ENCODE measurements at places on chromosomes 2 and 18. TPM values are rescaled to one million over a fixed set of nuclear protein-coding genes. Genes with fewer than 3 reads are reported as not detected.

DNA sequence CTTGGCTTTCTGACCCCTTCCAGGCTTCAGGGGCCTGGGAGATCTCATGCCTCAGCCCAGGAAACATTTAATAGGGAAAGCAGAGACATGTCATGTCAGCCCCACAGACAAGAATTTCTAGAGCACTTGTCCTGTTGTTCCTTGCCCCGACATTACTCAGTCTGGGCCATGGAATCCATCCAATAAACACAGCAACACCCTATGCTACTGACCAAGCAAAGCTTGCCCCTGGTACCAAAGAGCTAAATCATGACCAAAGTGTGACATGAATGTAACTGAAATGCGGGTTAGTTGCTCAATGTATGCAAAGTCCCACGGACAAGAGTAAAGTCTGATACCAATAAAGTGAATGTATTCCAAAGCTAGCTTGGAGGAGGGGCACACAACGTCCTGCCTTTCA is 35.1 kb downstream of the EHD3 start:
- peaks cover 6% of the 10 kb centered on the region for H3K4me1 ChIP-seq
- H3K4me3 ChIP-seq, result no peak overlapping the region
- peaks cover 4% of the 10 kb centered on the region for H3K36me3 ChIP-seq
- H3K27me3 ChIP-seq, result no peaks in the 10 kb centered on the region
- no peak for DNase-seq

DNA sequence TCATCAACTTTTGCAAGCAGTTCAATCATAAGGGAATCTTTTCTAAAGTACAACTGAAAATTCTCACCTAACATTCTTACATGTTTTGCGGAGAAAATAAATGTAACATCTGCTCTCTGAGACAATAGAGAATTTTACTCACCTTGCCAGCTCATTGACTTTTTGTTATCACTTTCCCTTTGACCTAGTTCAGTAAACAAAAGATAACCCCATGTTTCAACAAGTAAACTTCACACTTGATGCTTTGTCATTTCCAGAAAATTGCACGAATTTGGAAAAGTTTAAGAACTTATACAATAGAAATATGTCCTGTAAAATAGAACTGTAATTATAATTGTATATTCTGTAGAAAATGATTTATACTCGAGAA is 1110.0 kb upstream of the ACVR2A start:
- H3K4me1 ChIP-seq, result no peaks in the 10 kb centered on the region
- no peaks in the 10 kb centered on the region for H3K27me3 ChIP-seq
- no peak for DNase-seq
- H3K36me3 ChIP-seq, result no peaks in the 10 kb centered on the region
- H3K4me3 ChIP-seq, result no peak overlapping the region

Gene ALMS1
- 33.1 TPM for total RNA-seq

Gene TACR1
- not detected for total RNA-seq

- DNase-seq, result no peak
- no peaks in the 10 kb centered on the region for H3K36me3 ChIP-seq
- no peaks in the 10 kb centered on the region for H3K4me1 ChIP-seq
- no peak overlapping the region for H3K27ac ChIP-seq
- no peak overlapping the region for H3K4me3 ChIP-seq
Observed at GRCh38 chr2:175679231-175679630, 322.8 kb downstream of the LNPK start.

Gene CENPA
- not detected for total RNA-seq

Gene SLC16A14
- total RNA-seq, result 2.4 TPM

DNA sequence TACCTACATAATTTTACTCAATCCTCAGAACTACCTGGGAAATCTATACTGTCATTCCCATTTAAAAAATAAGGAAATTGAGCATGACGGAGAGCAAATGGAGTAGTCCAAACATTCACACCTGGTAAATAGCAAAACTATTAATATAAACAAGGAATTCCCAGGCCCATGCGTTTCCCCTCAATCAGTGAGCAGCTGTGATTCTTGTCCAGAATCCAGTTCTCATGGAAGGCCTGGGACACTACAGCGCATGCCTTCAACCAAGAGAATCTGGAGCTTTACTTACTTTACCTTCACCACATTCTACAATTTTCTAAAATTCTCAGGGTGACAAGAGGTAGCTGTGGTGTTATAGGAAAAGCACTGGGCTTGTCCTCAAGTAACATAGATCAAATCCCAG is 259.0 kb downstream of the LRATD1 start:
- H3K27ac ChIP-seq, result no peak overlapping the region
- no peaks in the 10 kb centered on the region for H3K4me1 ChIP-seq
- H3K27me3 ChIP-seq, result no peaks in the 10 kb centered on the region
- H3K36me3 ChIP-seq, result no peaks in the 10 kb centered on the region

Gene NRP2
- 6.8 TPM for total RNA-seq

Gene TLX2
- total RNA-seq, result not detected

DNA sequence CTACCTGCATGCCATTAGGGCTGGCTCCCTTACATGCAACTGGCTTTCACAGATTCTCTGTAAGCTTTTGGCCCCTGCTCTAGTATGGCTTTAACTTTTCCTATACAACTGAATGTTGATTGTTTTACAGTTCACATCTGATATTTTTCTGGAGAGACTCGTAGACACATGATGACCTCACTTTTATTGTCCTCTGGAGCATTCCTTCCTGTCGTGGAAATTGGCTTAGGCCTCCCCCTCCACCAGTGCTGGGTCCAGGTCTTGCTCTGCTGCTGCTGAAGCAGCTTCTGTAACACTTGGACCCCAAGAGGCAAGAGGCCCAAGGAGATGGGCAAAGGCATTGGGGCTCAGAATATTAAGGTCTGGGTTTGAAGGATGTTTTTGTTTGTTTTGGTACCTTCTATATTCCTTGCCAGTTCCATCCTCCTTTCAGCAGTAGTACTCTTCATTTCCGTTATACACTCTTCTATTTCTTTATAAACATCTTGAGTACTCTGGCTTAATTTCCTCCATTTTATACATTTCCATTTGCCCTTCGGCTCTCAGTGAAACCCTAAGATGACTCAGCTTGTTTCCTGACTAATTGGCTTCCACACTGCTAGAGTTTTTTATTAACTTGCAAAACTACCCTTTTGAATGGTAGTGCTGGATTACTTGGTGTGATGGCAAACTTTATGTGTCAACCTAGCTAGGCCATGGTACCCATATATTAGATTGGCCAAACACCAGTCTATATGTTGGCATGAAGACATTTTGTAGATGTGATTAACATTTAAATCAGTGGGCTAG is 219.8 kb downstream of the CDCA7 start:
- H3K4me3 ChIP-seq, result no peak overlapping the region
- H3K27ac ChIP-seq, result no peak overlapping the region
- no peaks in the 10 kb centered on the region for H3K36me3 ChIP-seq
- no peak for DNase-seq

GRCh38 chr2:158753641-158754611 is 41.2 kb upstream of the DAPL1 start:
- no peaks in the 10 kb centered on the region for H3K36me3 ChIP-seq
- no peak overlapping the region for H3K4me3 ChIP-seq
- H3K27ac ChIP-seq, result no peak overlapping the region
- DNase-seq, result peak; percentile 61

Gene RSAD2
- total RNA-seq, result 1.5 TPM

- peaks cover 19% of the 10 kb centered on the region for H3K4me1 ChIP-seq
- no peak overlapping the region for H3K27ac ChIP-seq
- no peaks in the 10 kb centered on the region for H3K27me3 ChIP-seq
- peak; percentile 12 for DNase-seq
- peak overlapping the region; percentile 25 for H3K4me3 ChIP-seq
- peaks cover 4% of the 10 kb centered on the region for H3K36me3 ChIP-seq
Observed at GRCh38 chr2:214807653-214808052, 1.8 kb downstream of the BARD1 start.

Gene GRHL1
- total RNA-seq, result 0.76 TPM

DNA sequence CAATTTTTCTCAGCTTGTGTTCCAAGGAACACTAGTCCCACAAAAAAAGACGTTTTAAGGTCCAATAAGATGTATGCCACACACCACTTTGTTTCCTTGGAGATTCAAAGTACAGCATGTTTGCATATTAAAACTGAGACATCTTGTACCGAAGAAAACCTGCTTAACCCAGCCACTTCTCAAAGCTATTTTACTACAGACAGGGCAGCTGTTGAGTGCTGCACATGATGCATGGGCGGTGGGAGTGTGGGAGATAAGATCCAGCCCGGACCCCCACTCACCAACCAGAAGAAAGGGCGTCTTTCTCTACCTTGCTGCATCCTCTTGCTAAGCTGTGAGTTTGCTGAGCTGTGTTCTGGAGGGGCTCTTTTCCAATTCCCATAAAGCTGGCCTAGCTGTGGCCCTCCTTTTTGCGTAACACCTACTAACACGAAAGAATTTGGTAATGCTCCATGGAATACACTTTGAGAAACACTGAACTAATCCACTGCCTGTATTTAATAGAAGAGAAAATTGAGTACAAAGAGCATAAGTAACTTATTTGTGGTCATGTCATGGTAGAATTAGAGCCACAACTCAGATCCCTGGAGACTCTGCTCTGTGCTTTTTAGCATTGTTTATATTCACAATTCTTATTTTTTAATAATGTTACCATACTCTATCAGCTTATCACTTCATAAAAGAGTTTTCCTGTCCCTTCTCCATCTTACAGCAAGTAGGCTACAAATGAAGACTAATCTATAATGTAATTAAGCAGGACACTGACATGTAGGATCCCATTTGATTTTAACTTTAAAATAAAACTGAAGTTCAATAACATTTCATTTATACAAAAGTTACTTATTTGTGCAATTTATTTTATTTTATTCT is 90.0 kb downstream of the PLEKHM3 start:
- no peaks in the 10 kb centered on the region for H3K4me1 ChIP-seq
- H3K27ac ChIP-seq, result no peak overlapping the region

GRCh38 chr2:183903026-183903425 is 695.3 kb upstream of the ZNF804A start:
- no peaks in the 10 kb centered on the region for H3K27me3 ChIP-seq
- no peak overlapping the region for H3K4me3 ChIP-seq
- H3K27ac ChIP-seq, result no peak overlapping the region
- no peak for DNase-seq
- no peaks in the 10 kb centered on the region for H3K36me3 ChIP-seq
- no peaks in the 10 kb centered on the region for H3K4me1 ChIP-seq

DNA sequence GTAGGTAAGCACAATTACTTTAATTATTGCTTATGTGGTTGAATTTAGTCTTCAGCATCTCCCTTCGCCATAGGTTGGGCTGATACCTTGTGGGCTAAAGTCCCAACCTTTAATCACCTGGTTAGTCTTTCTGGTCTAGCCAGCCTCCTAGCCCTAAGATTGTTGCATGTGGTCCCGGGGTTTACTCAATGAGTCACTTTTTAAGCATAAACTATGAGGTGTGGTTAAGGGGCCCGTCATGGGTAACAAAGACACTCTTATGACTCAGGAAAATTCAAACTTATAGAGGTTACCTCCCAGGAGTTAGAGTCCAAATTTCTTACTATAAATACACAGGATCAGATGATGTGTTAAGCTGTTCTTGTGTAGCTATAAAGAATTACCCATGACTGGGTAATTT is 841.6 kb downstream of the TRIB2 start:
- no peak overlapping the region for H3K4me3 ChIP-seq
- H3K27me3 ChIP-seq, result no peaks in the 10 kb centered on the region
- no peak overlapping the region for H3K27ac ChIP-seq
- H3K36me3 ChIP-seq, result no peaks in the 10 kb centered on the region

DNA sequence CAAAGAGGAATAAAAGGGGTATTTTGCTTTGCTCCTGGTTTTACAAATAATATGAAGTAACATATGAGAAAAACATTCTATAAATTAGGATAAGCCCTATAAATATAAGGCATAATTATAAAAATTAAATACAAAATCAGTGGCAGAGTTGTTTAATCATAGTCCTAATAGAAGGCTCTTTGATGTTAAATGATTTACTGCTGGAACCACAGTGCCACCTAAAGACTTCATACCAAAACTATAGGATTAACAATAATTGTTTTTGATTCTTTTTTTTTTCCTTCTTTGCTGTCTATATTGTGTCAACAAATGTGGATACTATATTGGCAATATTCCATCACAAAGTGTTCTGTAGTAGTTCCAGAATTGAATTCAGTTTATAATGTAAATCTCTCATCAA is 837.7 kb upstream of the SLC39A10 start:
- no peaks in the 10 kb centered on the region for H3K4me1 ChIP-seq
- DNase-seq, result no peak
- H3K36me3 ChIP-seq, result no peaks in the 10 kb centered on the region
- no peak overlapping the region for H3K27ac ChIP-seq
- H3K27me3 ChIP-seq, result no peaks in the 10 kb centered on the region

- DNase-seq, result no peak
- no peaks in the 10 kb centered on the region for H3K36me3 ChIP-seq
- H3K4me3 ChIP-seq, result no peak overlapping the region
- H3K27me3 ChIP-seq, result no peaks in the 10 kb centered on the region
- no peaks in the 10 kb centered on the region for H3K4me1 ChIP-seq
- no peak overlapping the region for H3K27ac ChIP-seq
Observed at GRCh38 chr2:160666154-160667060, 172.8 kb upstream of the RBMS1 start.

- no peaks in the 10 kb centered on the region for H3K4me1 ChIP-seq
- no peak for DNase-seq
- no peak overlapping the region for H3K27ac ChIP-seq
- H3K4me3 ChIP-seq, result no peak overlapping the region
- no peaks in the 10 kb centered on the region for H3K36me3 ChIP-seq
Observed at GRCh38 chr2:3076848-3077642, 300.6 kb downstream of the EIPR1 start.

- H3K4me1 ChIP-seq, result peaks cover 11% of the 10 kb centered on the region
- H3K27ac ChIP-seq, result no peak overlapping the region
- H3K27me3 ChIP-seq, result no peaks in the 10 kb centered on the region
- no peak overlapping the region for H3K4me3 ChIP-seq
- DNase-seq, result no peak
Observed at GRCh38 chr2:99940963-99941362, 201.4 kb downstream of the AFF3 start.

DNA sequence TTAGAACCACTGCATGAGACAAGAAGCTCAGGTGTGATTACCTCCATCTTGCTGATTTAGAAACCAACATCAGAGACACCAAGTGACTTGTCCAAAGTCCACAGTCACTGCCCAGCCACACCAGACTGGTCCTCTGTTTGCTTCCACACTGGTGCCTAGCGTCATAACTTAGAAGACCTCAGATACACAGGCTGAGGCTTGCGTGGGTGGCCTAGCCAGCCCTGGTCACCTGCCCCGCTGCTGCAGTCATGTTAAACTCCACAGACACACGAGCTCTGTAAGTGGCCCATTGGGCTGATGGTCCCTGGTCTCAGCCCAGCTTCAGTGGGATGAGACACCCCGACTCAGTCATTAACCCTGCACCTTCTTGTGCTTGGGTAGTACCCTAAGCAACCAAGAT is 47.1 kb downstream of the CNGA3 start:
- no peak for DNase-seq
- no peaks in the 10 kb centered on the region for H3K36me3 ChIP-seq
- no peak overlapping the region for H3K27ac ChIP-seq
- no peaks in the 10 kb centered on the region for H3K27me3 ChIP-seq
- H3K4me1 ChIP-seq, result no peaks in the 10 kb centered on the region
- no peak overlapping the region for H3K4me3 ChIP-seq

GRCh38 chr18:60831971-60832370 is 459.4 kb upstream of the MC4R start:
- no peaks in the 10 kb centered on the region for H3K4me1 ChIP-seq
- DNase-seq, result no peak
- H3K4me3 ChIP-seq, result no peak overlapping the region
- no peaks in the 10 kb centered on the region for H3K27me3 ChIP-seq
- no peak overlapping the region for H3K27ac ChIP-seq
- no peaks in the 10 kb centered on the region for H3K36me3 ChIP-seq

- H3K4me3 ChIP-seq, result no peak overlapping the region
- H3K27ac ChIP-seq, result no peak overlapping the region
- H3K27me3 ChIP-seq, result no peaks in the 10 kb centered on the region
- no peaks in the 10 kb centered on the region for H3K36me3 ChIP-seq
Observed at GRCh38 chr2:83006961-83007360, 1452.1 kb downstream of the SUCLG1 start.

GRCh38 chr18:61502472-61502871 is 169.2 kb downstream of the CDH20 start:
- no peaks in the 10 kb centered on the region for H3K27me3 ChIP-seq
- no peaks in the 10 kb centered on the region for H3K36me3 ChIP-seq
- peak; percentile 33 for DNase-seq
- no peaks in the 10 kb centered on the region for H3K4me1 ChIP-seq
- no peak overlapping the region for H3K27ac ChIP-seq

All from B cell (primary cell).